ENCODE measurements at places on chromosomes 7 and 10.

DNA sequence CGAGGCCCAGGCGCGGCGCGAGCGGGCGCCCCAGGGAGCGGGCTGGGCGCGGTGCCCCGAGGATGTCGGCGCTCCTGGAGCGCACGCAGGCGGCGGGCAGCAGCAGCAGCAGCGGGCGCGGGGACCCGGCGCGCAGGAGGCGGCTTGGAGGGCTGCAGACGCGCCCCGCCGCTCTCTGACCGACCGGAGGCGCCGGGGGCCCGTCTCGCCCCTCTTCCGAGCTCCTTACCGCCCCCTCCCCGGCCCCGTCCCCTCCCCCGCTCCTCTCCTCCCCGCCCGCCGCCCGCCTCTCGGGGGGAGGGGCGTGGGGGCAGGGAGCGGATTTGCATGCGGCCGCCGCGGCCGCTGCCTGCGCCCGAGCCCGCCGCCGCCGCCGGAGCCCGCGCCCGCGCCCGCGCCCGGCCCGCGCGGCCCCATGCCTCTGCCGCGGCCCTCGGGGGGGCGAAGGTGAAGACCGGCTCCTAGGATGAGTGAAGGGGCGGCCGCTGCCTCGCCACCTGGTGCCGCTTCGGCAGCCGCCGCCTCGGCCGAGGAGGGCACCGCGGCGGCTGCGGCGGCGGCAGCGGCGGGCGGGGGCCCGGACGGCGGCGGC lies at the start of gene NRG3:
NRG3 (plus strand) TSS at position 320 of the 592 bp plus-strand sequence.
- no peak for DNase-seq

- no peak for DNase-seq
Observed at GRCh38 chr7:1493129-1493528, 11.1 kb downstream of the INTS1 start.

- no peak for DNase-seq
Observed at GRCh38 chr7:137789215-137789882, 57.4 kb downstream of the DGKI start.

GRCh38 chr10:65501259-65501658 lies 1424.6 kb upstream of the LRRTM3 start:
- DNase-seq = no peak

GRCh38 chr10:130740166-130740565 lies 571.4 kb downstream of the TCERG1L start:
- DNase-seq = no peak

Data from SHP77 (cell line).